ENCODE measurements at places on chromosomes 1 and 21.

GRCh38 chr1:204560590-204561150 is 44.5 kb downstream of the MDM4 start:
- DNase-seq = no peak

- no peak for DNase-seq
Measured at GRCh38 chr1:155458111-155458510, 104.5 kb downstream of the ASH1L start.

- no peak for DNase-seq
Measured at GRCh38 chr1:28273216-28273860, 14.0 kb downstream of the SESN2 start.

DNA sequence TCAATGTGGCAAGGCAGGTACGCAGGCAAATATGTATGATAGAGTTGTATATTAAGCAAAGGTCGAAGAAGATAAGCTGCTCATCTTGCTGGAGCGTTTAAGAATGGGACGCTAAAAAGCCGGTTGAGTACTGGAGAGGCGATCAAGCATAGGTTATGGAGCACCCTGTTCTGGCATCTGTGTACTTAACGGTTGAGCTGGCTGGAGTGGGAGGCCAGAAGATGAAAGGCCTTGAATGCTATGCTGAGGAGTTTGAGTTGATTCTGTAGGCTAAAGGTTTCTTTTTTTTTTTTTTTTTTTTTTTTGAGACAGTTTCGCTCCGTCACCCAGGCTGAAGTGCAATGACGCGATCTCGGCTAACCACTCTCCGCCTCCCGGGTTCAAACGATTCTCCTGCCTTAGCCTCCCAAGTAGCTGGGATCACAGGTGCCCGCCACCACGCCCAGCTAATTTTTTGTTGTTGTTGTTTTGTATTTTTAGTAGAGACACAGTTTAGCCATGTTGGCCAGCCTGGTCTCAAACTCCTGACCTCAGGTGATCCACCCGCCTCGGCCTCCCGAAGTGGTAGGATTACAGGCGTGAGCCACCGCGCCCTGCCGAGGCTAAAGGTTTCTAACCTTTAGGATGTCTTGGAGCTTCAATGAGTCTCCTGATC is 850 bp upstream of the KHDC4 start:
- DNase-seq = no peak

GRCh38 chr1:210074904-210075303 is 136.9 kb downstream of the SYT14 start:
- no peak for DNase-seq

- peak; percentile 57 for DNase-seq
Measured at GRCh38 chr1:93991271-93991670, 82.0 kb upstream of the GCLM start.

DNA sequence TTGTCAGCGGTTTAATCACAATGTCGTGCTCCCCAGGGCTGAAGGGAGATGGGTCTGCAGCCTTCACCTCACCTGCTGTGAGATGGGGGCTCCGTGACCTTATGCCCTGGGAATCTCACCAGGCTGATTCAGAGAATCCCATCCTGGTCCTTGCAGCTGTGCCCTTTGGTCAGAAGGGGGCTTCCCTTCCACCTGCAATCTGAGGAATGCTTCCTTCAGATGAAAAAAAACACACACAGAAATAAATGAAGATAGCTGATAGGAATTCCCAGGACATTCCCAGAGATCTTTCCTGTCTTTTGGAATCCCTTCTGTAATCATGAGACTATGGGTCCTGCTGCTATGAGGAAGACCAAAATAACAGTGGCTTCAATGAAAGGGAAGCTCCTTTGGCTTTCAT is 127.0 kb upstream of the VAMP3 start:
- no peak for DNase-seq

- no peak for DNase-seq
Measured at GRCh38 chr1:58849551-58849950, 65.7 kb upstream of the JUN start.

DNA sequence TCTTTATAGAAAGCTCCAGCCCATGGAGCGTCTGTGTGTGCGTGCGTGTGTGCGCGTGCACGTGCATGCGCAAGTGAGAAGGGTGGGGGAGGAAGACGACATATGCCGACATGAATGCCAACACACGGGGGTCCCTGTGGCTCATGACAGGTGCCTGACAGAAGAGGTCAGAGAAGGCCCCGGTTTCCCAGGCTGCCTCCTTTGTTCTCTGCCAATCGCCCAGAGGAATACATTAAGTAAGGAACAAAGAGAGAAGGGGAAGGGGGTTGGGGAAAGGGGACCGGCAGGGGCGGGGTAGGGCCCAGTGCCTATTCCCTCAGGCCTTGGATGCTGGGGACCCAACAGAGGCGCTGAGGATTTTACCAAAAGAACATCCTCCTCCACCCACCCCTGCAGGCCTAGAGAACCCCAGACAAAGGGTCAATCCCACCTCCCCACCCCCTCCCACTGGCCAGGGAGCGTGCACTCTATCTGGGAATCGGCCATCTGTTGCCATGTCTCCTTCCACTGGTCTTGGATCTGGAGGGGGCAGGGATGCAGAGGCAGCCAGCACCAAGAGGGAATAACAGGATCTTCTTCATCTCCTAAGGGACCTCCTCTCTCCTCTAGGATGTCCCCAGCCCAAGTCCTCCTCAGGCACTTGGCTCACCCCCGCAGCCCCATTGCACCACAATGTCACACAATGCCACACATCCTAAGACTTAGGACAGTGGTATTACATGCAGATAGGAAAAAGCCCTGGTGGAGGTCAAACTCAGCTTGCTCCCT is 39.4 kb downstream of the PIK3C2B start:
- no peak for DNase-seq

DNA sequence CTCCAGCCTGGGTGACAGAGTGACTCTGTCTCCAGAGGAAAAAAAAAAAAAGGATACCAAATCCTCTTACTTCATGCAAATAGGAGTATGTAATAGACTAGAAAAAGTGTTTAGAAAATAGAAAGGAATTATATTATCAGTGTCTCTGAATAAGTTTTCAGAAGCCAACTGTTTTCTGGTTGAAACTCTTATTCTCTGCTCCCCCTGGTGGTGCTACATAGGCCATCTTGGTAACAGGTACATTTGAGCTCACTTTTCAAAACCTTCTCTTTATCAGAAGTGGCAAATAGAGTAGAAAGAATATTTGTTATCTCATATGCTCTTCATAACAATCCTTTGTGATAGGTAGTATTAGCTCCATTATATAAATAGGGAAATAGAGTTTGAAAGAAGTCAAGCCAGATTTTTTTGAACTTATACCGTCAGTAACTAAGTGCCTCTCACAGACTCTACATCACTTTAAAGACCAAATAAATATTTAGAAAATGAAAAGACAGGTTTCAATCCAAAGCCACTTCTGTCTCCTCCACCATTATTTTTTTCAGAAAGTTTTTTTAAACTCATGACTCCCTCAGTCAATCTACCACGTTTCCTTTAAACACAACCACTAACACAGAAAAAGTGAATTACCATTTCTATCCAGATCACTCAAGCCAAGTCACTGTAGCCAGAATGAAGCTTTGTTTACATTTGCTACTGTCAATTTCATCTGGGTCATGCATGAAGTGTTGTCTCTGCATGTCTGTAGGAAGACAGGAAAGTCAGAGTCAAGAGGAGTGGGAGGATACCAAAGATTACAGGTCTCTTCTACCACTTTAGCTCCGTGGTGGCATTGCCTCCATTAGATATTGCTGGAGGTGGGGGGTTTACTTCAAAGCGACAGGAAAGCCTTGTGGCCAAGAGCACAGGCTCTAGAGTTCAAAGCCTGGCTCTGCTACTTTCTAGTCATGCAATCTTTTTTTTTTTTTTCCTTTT is 45.6 kb downstream of the IL23R start:
- peak; percentile 4 for DNase-seq

DNA sequence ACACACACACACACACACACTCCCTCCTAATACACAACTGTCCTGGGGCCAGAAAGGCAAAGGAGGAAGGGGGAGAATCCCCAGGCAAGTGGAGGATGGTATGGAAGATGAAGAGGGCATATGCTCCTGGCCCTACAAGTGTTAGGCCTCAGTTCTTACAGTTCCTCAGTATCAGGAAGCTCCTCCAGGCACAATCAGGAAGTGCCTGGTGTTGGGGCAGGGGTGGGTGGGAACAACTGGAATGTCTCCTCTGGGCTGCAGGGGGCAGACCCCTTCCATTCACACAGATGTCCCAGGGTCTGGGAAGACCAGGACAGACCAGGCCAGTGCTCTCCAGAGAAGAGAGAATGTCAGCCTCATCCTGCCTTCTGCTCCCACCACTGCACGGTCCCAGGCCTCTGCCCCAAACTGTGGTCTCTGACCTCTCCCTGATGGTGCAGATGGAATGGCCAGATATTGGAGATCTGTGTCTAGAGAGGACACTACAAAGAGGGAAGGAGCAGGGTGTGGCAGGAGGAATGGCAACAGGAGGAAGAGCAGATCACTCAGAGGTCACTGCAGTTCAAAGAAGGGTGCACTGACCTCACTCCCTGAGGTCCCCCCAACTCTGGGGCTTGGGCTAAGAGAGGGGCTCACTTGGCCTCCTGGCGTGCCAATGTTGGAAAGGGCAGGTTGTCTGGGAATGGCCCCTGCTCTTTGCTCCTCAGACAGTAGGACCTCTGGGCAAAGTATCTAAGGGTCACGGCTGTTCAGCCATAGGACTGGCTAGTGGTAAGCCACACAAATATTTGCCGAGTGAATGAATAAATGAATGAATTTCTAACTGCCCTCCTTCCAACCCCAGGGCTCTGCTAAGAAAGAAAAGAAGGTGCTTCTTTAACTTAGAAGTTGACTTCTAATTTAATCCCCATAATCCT is 2.5 kb upstream of the DENND2D start:
- DNase-seq = no peak

DNA sequence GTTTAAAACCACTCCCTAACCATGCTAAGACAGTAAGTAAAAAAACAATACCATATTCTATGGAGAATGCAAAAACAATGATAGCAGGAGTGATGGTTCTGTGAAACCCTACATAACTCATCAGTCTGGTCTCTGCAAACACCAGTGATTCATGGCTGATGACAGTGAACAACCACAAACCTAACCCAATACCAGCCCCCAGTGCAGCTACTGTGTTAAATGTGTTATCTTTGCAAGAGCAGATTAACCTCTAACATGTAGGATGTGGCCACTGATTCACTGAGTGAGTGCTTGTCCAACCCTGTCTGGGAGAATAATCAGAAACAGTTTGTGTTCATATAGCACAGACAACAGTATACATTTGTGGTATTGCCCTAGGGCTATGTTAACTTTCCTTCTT is 100.2 kb upstream of the COG2 start:
- DNase-seq = no peak

DNA sequence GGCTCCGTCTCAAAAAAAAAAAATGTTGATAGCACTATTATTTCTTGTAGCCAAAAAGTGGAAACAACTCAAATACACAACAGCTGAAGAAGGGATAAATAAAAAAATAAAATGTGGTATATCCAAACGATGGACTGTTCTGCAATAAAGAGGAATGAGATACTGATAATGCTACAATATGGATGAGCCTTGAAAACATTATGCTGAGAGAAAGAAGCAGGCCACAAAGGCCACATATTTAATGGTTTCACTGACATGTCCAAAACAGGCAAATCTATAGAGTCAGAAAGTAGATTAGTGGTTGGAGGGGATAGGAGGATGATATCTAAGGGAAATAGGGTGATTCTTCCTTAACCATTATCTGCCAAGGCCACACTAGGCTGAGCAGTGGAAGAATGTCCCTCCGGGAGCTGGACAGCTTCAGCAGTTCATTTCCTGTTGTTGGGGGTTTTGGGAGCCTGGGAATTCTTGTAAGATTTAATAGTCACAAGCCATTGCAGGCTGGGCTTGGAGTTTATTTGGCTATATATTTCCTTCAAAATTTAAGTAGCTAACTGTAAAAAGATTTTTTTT is 53.5 kb downstream of the ST3GAL3 start:
- no peak for DNase-seq

GRCh38 chr1:103145449-103145848 is 37.1 kb upstream of the COL11A1 start:
- DNase-seq = no peak

DNA sequence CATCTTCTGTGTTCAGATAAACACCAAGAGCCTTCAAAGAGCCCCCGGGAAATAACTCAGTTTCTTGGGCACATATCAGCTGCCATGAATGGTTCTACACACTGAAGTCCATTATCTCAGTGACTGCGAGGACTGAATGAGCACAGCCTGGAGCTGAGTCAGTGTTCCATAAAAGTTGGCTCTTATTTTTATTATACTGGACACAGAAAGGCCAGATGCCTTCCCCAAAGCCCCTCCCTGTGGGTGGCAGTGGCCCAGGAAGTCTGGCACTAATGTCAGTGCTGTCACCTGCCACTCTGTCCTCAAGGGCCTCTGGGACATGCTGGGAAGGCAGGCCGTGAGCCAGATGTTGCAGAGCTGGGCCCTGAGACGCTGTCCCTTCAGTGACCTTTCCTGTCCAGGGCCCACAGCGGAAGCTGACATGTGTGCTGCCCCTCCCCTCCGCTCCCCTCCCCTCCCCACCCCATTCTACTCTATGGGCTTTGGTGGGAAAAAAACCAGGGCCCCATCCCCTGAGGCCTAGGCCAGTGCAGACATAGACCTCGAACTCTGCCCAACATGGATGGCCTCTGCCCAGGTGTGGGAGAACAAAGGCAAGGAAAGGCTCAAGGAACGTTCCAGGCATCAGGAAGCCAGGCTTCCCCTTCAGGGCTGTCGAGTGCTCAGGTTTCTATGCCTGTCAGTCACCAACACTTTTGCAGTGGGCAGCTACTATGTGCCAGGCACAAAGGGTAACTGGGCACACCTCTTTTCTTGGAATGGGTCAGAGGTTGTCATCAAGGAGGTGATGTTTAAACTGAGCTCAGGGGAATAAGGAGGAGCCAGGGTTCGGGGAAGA is 22.4 kb upstream of the NPPB start:
- DNase-seq = no peak

GRCh38 chr1:167357305-167357704 is 136.6 kb downstream of the POU2F1 start:
- no peak for DNase-seq

DNA sequence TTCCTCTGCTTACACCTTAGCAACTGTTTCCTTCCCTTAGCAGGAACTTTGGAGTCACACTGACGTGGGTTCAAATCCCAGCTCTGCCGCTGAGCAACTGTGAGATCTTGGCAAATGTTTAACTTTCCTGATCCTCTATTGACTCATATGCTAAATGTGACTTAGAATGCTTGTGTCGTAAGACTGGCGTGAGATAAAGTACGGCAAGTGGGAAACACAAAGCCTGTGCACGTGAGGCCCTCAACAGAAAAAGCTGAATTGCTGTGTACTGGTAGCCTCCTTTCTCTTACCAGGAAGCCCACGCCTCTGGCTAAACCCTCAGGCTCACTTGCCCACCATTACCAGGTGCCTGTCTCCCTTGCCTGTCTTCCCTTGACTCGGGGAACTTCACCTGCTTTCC is 135.4 kb upstream of the TNR start:
- DNase-seq = no peak

GRCh38 chr1:54122135-54122751 is 30.6 kb downstream of the CDCP2 start:
- no peak for DNase-seq
